ENCODE measurements at places on chromosomes 2 and 18.

DNA sequence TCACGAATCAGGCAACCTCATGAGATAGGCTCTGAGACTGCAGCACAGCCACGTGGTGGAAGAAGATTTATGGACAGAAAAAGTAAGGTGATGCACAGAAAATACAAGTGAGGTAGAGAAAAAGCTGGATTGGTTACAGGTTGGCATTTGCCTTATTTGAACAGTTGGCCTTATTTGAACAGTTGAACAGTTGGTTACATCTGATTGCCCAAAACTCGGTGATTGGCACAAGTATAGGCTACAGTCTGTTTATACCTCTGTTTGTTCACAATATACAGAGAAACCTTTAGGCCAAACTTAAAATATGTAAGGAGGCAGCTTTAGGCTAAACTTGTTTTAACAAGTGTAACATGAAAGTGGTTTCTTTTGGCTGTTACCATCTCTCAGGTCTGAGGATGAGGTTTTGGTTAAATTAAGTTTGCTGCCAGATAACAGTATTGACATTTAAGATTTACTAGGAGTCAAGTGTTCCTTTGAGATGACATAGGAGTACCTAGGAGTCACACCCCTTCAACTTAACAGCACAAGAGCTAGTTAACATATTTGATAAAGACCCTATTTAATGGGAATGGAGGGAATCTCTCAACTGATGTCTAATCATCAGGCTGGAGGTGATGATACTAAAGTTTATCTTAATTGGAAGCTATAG, 16.5 kb upstream of the GPR155 start:
- DNase-seq, result no peak

- DNase-seq, result no peak
Observed at GRCh38 chr2:60540074-60540473, 13.4 kb downstream of the BCL11A start.

- no peak for DNase-seq
Observed at GRCh38 chr2:135641156-135642068, 100.2 kb upstream of the UBXN4 start.

DNA sequence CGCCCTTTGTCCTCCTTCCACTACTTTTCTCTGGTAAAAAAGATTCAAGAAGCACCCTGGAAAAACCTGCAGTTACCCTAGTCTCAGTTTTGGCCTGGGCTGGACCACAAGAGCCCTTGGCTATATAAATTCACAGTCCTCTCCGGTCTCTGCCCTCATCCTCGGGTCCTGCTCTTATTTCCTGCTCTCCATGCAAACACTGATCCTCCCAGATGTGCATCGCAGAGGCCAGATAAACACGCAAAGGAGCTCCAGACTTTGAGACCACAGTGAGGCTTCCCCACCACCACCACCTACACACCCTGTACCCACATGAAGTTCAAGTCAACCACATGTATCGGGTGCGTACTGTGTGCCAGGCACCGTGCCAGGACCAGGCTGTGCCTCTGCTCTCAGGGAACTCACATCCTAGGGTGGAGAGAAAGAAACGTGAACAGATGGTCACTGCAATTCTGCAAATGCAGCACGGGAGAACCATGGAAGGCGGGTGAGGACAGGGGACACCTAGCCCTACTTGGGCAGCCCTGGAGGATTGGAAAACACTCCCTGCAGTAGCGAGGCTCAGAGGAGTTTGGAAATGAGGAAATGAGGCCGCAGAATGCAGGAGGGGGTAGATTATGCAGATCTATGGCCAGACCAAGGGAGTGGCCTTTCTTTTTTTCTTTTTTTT, 7.4 kb downstream of the CTDSP1 start:
- peak; percentile 62 for DNase-seq

DNA sequence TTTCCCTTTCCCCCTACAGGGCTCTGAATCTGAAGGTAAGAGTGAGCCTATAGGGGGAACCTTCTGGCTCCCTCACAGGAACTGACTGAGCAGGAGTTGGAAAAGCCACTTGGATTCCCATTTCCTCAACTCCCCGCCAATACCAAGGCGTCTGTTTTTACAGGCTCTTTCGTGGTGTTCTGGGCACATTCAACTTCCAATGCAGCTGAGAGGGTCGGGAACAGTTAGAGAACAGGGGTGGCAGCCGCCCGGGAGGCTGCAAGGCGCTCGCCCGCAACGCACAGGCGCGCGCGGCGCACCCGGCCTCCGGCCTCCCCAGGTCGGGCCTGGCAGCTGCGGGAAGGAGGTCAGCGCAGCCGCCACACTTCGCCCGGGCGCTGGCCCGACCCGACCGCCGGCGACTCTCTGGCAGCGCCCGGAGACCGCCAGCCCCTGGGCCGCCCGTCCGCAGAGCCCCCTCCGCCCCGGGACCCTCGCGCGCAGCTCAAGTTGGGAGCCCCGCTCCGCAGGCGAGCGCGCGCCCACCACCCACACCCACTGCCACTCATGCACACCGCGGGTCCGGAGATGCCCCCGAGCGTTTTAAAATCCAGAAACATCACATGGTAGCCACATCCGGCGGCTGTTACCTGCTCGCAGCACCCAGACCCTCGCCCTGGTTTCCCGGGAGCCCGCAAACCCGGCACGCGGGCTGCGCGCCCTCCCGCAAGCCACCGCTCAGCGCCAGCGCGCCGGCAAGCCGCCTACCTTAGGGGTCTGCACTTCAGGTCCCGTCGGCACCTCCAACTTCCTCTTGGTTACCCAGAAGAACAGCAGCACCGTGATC, 816 bp downstream of the GALNT14 start:
- DNase-seq, result no peak

DNA sequence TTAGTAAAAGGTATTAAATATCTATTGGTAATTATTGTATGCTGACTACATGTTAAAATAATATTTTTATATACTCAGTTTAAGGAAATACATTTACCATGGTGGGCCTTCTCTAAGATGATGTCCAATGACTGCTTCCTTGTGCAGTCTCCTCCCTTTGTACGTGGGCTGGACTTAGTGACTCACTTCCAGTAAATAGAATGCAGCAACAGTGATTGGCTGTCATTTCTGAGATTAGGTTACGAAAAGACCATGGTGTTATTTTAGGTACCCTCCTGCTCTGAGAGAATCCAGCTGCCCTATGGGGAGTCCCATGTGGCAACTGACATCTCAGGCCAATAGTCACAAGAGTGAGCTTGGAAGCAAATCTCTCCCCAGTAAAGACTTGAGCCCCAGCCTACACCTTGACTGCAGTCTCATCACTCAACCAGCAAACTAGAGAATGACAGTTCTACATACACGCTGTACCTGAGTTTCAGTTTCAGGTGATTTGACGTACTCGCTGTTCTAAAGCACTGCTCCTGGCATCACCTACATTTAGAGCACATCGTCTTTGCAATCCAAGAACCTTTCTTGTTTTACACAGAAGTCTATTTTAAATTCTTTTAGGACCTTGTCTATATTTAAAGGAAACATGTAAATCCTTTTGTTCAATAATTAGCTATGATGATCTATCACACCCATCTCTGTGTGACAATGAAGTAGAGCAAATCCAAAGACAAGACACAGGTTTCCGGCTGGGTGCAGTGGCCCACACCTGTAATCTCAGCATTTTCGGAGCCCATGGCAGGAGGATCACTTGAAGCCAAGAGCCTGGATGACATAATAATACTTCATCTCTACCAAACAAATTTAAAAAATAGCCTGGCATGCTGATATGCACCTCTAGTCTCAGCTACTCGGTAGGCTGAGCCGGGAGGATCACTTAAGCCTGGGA, 87.2 kb downstream of the COBLL1 start:
- DNase-seq, result no peak

DNA sequence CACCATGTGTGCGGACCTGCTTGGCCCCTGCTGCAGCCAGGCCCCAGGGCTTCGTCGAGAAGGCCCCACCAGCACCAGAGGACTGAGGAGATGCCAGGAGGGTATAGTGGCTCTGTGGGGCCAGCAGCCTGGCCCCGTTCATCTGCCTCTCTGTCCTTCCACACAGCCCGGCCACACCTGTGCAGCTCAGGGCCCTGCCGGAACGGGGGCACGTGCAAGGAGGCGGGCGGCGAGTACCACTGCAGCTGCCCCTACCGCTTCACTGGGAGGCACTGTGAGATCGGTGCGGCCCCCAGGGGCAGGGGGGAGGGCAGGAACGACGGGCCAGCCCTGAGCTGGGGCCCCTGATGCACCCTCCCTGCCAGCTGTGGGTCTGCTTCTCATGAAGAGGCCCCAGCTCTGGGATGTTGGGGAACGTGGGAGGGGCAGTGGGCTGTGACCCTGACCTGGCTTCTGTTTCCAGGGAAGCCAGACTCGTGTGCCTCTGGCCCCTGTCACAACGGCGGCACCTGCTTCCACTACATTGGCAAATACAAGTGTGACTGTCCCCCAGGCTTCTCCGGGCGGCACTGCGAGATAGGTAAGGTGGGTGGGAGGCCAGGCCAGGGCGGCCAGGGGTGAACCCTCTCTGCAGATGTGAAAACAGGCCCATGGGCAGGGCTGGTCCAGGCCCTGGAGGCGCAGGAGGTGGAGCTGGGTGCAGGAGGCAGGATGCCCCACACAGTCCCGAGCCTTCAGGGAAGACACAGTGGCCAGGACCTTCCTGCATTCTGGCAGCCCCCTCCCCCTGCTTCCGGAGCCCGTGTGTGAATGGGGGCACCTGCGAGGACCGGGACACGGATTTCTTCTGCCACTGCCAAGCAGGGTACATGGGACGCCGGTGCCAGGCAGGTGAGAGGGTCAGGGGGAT, 50.3 kb downstream of the MTERF4 start:
- peak; percentile 1 for DNase-seq

GRCh38 chr2:60527762-60528161, 25.7 kb downstream of the BCL11A start:
- DNase-seq, result no peak

- no peak for DNase-seq
Observed at GRCh38 chr2:43018179-43019024, 208.0 kb downstream of the ZFP36L2 start.

Measured in activated naive CD4-positive, alpha-beta T cell treated with Interleukin-2 at 50 U/mL for 16 hours (primary cell).